NCI-H446 (cell line): ENCODE measurements at places on chromosomes 16 and 17.

DNA sequence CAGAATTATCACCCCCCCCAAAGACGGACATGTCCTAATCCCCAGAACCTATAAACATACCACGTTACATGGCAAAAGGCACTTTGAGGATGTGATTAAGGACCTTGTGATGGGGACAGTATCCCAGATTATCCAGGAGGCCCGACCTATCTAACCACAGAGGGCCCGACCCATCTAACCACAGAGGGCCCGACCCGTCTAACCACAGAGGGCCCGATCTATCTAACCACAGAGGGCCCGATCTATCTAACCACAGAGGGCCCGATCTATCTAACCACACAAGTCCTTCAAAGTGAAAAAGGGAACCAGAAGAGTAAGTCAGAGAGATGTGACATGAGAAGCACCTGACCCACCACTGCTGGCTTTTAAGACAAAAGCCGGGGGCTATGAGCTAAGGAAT is 56.8 kb downstream of the ANKFY1 start:
- no peak for DNase-seq

- DNase-seq, result peak; percentile 33
Observed at GRCh38 chr17:32755045-32755805, 121.7 kb downstream of the MYO1D start.

- DNase-seq, result no peak
Observed at GRCh38 chr16:85563034-85563433, 50.1 kb upstream of the GSE1 start.

GRCh38 chr17:54372069-54372749 is 528.4 kb upstream of the TOM1L1 start:
- DNase-seq, result no peak

DNA sequence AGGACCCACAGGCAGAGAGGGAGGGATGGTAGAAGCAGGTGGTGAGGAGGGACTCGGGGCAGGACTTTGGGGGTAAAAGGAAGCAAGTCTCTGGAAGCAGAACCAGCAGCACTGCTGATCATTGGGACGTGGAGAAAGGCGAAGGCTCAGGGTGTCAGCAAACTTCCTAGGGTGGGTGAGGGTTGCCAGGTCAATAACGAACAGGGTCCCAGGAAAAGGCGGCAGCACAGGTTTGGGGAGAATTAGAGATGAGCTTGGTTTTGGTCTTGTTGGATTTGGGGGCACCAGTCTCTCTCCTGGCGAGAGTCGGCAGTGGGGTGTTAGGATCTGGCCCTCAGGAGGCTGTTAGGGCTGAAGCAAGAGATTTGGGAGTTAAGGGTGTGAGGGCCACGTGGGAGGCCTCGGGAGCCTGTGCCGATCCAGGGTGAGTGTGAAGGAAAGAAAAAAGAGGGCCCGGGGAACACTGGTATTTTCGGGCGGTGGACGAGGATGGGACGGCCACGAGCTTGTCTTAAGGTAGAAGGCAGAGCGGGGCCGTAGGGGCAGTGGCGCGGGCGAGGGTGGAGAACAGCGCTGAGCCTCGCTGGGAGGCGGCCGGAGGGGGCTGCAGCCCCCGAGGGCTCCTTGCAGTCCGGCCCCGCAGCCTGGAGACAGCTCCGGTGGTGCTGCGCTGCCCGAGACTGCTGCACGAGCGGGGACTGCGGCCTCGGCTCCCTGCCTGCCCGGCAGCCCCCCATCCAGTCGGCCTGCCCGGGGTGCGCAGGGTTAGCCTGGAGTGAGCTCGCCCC is 765 bp upstream of the ADORA2B start:
- no peak for DNase-seq

- DNase-seq, result no peak
Observed at GRCh38 chr17:77382966-77383612, 242.3 kb downstream of the SEC14L1 start.

- no peak for DNase-seq
Observed at GRCh38 chr17:66667090-66667489, 167.8 kb upstream of the CACNG5 start.

GRCh38 chr17:60391471-60392041 is 377 bp downstream of the USP32 start:
- no peak for DNase-seq

DNA sequence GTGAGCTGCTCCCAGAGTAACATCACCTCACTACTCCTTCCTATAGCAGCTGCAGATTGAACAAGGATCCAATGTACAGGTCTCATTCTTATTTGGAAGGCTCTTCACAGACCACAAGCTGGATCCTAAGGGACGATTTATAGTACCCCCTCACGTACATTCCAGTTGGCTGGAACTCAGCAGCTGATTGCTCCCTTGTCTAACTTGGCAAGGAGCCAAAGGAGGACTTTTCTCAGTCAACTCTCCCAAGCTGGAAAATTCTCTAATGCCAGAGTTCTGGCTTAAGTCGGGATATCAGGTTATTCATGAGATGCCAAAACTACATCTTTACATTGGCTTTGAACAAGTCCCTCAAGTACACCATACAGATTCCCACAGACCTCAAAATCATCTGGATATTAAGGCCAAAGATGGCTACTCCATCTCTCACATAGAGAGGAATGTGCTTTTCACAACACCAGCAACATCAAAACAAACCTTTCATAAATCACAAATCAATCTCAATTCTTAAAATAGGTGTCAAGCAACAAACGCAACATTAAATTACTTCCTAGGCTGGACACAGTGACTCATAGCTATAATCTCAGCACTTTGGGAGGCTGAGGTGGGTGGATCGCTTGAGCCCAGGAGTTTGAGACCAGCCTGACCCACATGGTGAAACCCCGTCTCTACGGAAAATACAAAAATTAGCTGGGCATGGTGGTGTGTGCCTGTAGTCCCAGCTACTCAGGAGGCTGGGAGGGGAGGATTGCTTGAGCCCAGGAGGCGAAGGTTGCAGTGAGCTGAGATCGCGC is 39.3 kb downstream of the SMG6 start:
- DNase-seq, result peak; percentile 54

- DNase-seq, result no peak
Observed at GRCh38 chr16:20289571-20289970, 37.7 kb downstream of the GP2 start.

GRCh38 chr17:6487251-6488007 is 43.2 kb downstream of the PIMREG start:
- no peak for DNase-seq

DNA sequence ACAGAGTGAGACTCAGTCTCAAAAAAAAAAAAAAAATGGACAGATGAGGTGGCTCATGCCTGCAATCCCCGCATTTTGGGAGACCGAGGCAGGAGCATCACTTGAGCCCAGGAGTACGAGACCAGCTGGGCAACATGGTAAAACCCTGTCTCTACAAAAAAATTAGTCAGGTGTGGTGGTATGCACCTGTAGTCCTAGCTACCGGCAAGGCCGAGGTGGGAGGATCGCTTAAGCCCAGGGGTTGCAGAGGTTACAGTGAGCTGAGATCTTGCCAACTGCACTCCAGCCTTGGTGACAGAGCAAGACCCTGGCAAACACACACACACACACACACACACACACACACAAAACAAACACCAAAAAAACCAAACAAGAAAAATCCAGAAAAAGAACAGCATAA is 7.7 kb upstream of the ENGASE start:
- no peak for DNase-seq

GRCh38 chr17:66098040-66098439 is 93.9 kb downstream of the CEP112 start:
- no peak for DNase-seq

GRCh38 chr17:2980904-2981246 is 82.5 kb downstream of the OR1D5 start:
- DNase-seq, result no peak

DNA sequence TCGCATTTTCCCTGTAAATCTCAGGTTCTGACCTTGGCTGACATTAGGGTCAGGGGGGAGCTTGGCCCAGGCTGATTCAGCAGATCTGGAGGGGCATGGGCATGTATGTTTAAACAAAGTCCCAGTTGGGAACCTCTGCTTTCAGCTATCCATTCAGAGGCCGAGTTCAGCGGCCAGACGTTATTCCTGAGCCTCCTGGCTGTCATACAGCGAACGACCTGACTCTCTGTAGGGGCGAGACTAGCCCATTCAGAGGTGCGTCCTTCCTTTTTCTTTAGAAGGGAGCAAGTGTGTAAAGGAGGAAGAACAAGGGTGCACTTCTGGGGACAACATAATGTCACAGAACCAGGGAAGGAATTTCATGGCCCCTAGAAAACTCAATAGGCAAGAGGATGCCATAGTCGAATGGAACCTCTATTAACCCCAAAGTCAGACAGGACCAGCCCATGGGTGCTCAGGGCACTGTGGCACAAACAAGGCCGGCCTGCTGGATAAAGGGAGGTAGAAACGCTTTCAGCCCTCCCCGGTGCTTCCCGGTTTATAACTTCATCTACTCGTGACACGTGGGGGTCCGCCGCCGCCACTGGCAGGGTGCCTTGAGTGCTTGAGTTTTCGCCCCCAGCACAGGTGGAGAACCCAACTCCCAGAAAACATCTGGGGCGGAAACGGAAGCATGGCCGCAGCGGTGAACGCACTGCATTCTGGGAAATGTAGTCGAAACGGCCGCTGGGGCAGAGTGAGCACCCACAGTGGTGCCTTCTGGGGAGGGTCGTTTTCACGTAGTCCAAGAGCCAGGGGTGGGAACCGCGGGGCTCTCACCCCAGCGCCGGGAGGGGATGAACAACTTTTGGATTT is 33.2 kb upstream of the PLCG2 start:
- peak; percentile 57 for DNase-seq

DNA sequence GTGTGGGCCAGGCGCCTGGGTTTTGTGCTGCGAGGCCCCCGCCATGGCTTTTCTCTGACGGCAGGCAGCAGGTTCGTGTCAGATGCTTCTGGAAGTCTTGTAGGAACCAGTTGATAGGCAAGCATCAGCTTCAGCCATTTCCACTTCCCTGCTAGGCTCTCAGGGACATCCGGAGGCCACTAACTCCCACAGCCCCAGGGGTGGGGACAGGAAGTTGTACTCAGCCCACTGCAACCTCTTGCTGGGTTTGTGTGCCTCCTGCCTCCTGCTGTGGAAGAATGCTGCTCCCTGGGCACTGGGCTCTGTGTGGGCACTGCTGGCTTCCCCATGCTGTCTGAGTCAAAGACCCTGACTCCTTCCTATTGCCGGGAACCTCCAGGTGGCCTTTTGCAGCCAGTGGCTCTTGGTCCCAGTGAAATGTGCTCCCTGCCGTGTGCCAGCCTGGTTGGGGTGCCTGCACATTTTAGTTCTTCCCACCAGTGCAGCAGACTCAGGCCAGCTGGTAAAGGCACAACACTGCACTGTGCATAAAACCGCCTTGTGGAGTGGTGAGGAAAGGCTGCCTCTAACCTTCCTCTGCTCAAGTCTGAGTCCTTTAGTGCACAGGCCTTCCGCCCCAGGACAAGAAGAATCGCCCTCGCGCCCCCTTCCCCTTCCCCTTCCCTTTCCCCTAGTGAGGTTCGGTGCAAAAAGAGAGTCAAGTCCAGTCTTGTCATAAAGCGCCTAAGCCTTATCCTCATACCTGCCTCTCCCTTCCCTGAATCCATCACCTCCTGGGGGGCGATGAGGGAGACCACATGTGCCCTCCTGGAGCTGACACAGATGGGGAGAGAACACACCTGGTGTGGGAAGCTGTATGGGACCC is 16.6 kb downstream of the LDHD start:
- DNase-seq, result no peak

DNA sequence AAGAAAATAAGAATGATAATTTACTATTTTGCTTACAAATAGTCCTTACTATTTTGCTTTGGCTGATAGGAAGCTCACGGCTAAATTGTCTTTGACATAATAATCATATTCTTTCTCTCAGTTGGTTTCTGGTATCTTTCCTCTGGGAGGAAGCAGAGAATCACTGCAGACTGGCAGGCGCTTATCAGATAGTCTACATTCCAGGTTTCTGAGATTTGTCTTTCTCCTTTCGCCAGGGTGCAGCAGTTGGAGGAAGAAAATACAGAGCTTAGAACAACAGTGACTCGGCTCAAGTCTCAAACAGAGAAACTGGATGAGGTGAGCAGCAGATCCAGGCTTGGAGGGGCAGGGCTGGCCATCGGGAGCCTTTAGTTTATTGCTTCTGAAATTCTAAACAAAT is 136.1 kb downstream of the RAB11FIP4 start:
- DNase-seq, result no peak

- no peak for DNase-seq
Observed at GRCh38 chr16:28280881-28281836, 11.2 kb upstream of the SBK1 start.

- DNase-seq, result no peak
Observed at GRCh38 chr16:88591577-88592021, 21.4 kb downstream of the ZC3H18 start.

DNA sequence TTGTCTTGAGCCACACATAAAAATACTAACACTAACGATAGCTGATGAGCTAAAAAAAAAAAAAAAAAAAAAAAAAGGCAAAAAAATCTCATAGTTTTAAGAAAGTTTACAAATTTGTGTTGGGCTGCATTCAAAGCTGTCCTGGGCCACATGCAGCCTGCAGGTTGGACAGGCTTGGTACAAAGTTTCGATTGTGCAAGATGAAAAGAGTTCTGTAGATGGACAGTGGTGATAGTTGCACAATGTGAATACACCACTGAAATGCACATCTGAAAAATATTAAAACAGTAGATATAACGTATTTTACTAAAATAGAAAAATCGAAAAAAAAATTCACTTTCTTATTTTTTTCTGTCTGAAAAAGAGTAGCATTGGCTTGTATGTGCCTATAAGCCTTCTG is 42.9 kb downstream of the AMFR start:
- DNase-seq, result no peak

DNA sequence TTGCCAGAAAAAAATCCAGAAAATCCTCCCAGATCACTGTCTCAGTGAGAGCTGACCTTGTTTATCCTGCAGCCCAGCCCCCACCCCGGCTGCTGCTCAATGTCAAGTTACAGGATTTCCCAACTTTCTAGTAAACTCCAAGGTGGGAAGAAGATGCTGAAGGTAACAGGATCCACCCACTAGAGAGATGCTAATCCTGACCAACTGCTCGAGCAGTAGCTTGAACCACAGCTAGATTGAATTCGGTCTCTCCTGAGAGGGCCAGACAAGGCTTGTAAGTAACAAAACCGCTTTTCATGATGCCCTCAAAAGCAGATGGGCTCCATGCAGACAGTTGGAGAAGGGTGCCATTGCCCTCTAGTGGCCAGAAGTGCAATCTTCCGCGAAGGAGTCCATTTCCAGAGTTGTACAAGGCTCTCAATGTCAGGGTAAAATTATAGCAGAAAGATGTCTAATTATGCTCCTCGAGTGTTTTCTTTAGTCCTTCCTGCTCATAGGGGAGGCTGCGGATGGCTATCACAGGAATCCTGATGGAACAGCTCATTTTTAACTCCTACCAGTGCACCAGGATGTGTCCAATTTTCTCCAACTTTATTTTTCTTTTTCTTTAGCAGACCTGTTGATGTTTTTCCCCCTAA is 3.9 kb downstream of the CDH11 start:
- peak; percentile 78 for DNase-seq
